ENCODE measurements at places on chromosomes 7 and 10.

DNA sequence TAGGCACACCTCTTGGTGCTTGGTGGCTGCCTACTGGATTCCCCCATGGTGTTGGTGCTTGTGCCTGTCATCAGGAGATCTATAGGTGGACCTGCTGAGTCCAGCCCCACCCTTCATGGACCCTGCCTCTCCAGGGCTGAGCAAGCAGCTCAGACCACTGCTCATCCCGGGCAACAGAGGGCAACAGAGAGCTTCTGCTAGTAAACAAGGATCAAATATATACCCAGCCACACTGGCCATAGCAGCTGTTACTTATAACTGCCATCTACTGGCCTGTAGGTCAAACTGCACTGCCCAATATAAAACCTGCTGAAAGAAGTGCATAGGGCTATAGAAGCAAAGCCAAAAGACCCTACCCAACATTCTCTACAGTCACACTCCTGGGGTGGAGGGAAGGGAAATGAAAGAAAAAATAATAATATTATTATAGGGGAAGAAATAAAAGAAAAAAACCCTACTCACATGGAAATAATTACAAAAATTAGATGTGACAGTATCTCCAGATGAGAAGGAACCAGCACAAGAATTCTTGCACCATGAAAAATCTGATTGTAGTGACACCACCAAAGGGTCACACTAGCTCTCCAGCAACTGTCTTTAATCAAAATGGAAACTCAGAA lies 54.9 kb upstream of the ZNF800 start:
- no peak for DNase-seq

GRCh38 chr7:29102558-29103151 lies 43.7 kb downstream of the CPVL start:
- DNase-seq: no peak

- no peak for DNase-seq
Observed at GRCh38 chr7:94245500-94245899, 149.2 kb upstream of the COL1A2 start.

DNA sequence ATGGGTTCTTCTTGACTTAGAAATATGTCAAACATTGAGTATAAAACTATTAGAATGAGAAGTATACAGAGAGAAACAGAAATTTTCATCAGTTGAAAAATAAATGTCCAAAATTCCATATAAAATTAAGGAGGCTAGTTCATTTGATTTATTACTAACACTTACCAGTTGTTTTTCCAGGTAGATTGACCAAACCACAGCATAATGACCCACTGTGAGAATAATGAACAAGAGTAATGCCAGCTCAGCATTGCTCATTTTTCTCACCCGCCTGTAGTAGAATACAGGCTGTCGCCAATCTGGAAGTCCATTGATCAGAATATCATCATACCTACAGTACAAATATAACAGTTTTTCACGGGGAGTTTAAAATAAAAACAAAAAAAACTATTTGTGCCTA lies 82.9 kb downstream of the DNAJC1 start:
- DNase-seq: no peak

- no peak for DNase-seq
Observed at GRCh38 chr7:107130487-107131220, 38.1 kb upstream of the HBP1 start.

DNA sequence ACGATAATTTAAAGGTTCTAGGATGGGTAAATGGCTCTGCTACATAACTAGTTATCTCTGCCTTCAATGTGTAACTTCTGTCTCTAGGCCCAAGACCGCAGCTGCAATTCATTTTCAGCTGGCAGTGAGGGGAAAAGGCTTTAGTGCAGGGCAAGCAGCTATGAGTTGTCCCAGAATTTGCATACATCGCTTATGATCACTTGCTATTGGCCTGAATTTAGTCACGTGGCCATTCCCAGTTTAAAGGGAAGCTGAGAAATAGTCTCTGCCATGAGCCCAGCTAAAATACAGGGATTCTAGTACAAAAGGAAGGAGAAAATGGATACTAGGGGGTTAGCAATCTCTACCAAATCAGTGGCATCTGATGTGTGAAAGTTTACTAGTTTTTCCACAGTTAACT lies 145.8 kb upstream of the IMMP2L start:
- DNase-seq: no peak

- DNase-seq: no peak
Observed at GRCh38 chr10:13231190-13231589, 3.0 kb downstream of the UCMA start.

DNA sequence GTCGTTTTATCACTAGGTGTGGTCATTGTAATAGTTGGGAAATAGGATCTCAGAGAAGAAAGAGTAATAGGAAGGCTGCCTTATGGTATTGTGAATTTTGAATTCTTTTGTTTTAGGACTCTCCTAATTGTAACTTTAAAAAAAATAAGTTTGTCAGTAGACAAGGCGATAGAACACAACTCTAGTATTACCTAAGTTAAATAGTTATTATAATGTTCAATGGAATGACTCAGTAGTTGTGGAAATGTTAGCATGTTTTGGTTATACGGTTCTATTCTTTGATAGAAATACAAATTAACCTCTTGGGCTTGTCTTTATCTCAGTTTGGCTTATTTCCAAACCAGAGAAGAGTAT lies 1.4 kb downstream of the DNAH11 start:
- no peak for DNase-seq

DNA sequence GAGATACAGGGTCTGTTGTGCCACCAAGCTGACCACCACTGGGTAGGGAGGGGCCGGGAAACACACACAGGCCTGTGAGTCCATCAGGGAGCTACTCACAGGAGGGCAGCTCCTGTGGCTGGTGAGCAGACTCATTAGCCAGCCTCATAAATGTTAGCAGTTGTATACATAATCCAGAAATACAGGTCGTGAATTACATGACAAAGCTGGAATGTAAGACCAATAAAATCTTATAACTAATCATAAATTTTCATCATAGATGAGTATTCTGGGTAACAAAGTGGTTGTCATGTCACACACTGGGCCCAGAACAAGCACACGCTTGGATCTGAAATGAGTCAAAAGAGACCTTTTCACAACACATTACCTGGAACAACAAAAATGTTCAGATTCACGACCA lies 642.6 kb upstream of the AUTS2 start:
- DNase-seq: no peak

DNA sequence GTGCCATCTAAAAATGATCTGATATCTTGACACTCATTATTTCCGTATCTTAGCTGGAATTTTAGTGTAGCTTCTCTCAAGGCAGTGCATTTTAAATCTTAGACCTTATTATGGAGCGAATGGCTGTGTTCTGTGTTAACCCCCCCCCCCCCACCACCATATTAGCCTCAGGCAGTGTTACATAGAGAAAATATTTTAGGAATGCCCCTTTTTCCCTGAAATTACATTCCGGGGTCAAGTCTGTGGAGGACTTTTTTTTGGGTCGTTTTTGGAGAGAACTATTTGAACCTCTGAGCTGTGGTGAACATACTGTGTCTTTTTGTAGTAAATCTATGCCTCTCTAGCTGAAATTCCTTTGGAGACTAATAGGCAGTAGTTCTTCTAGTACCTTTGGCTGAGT lies 3.1 kb downstream of the CCDC126 start:
- DNase-seq: no peak

Measured in AG04449 (cell line).